Hematopoietic multipotent progenitor cell treated with erythropoietin and hydrocortisone succinate and interleukin-3 and kit ligand, for 17 days (in vitro differentiated cells): ENCODE measurements at places on chromosomes 11 and 22.

- no peak for DNase-seq
These were observed 90.1 kb downstream of the STK33 start for GRCh38 chr11:8503910-8504364.

DNA sequence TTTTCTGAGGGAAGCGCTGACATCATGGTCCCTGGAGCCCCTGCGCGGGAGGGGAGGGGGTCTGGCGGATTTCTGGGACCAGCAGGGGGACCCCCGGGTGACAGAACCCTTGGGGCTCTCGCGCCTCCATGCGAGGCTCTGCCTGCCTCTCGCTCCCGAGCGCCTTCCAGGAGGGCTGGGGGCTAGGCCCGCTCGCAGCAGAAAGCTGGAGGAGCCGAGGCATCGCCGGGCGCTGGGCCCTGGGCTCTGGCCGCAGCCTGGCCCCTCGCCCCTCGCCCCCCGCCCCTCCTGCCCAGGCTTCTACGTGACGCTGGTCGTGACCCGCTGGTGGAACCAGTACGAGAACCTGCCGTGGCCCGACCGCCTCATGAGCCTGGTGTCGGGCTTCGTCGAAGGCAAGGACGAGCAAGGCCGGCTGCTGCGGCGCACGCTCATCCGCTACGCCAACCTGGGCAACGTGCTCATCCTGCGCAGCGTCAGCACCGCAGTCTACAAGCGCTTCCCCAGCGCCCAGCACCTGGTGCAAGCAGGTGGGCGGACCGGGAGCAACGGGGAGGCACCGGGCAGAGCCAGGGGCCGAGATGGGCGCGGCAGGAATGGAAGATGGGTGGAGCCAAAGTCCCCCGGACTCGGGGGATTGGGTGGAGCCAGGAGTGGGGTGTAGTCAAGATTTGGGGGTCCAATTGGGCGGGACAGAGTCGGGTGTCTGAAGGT lies 5.4 kb downstream of the BEST1 start:
- DNase-seq: peak; percentile 67

- DNase-seq: peak; percentile 60
These were observed 25.5 kb upstream of the MALAT1 start for GRCh38 chr11:65473278-65473860.

- DNase-seq: no peak
These were observed 16.9 kb downstream of the FEZ1 start for GRCh38 chr11:125479137-125479536.

- DNase-seq: no peak
These were observed 1417.4 kb downstream of the TBC1D22A start for GRCh38 chr22:48179571-48180546.

- DNase-seq: no peak
These were observed at the start of gene SYT12 for GRCh38 chr11:67022961-67023956. Gene SYT12, plus strand, starts transcription at chr11:67023134. Its CDS starts 7,011 bp downstream, at chr11:67030145.

DNA sequence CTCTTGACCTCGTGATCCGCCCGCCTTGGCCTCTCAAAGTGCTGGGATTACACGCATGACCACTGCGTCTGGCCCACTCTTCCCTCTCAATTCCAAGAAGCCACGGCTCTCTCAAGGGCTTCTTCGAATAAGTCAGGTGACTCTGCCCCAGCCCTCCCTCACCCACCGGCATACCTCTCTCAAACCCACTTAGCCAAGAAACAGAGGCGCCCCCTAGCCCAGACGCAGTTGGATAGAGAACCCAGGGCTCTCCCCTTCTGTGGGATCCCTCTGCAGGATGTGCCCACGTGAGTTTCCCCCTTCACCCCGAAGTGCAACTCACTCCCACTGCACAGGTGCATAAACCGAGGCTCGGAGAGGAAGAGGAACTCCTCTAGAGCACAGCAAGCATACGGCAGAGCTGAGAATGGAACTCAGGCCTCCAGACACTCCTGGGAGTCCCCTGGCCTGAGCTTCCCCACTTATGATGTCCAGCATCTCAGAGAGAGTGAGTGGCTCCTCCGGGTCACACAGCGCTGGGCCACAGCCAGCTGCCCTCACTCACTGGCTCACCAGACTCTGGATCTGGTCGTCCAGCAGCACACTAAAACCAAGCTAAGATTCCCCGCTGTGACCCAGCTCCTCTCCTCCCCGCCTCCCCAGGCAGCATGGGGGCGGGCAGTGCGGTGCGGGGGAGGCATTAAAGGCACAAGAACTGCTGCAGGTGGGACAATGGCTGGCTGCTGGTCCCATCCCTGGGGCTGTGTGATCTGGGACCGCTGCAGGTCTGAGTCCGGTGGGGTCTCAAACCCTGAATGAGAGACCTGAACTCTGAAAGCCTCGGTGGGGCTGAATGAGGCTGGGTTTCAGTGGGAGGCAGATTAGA lies 16.8 kb upstream of the RGL4 start:
- no peak for DNase-seq

- no peak for DNase-seq
These were observed 633.8 kb downstream of the DLG2 start for GRCh38 chr11:84993386-84993785.

DNA sequence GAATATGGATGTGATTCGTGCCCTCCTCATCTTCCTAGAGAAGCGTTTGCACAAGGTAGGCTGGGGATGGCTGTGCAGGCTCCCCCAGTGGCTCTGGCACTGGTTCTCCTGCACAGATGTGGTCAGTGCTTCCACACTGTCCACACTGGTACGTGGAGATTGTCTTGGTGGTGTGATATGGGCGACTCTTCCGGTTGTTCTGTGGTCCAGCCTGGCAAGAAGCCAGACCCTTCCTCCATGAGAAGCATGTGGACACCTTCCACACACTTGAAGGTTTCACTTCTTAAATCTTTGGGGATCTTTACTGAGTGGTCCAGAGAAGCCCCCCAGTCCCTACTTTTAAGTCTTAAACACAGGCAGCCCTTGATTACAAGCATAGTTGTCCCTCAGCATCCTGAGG lies 3.8 kb downstream of the RIC8A start:
- DNase-seq: no peak

- DNase-seq: no peak
These were observed 169.1 kb downstream of the CADM1 start for GRCh38 chr11:115334932-115335788.

DNA sequence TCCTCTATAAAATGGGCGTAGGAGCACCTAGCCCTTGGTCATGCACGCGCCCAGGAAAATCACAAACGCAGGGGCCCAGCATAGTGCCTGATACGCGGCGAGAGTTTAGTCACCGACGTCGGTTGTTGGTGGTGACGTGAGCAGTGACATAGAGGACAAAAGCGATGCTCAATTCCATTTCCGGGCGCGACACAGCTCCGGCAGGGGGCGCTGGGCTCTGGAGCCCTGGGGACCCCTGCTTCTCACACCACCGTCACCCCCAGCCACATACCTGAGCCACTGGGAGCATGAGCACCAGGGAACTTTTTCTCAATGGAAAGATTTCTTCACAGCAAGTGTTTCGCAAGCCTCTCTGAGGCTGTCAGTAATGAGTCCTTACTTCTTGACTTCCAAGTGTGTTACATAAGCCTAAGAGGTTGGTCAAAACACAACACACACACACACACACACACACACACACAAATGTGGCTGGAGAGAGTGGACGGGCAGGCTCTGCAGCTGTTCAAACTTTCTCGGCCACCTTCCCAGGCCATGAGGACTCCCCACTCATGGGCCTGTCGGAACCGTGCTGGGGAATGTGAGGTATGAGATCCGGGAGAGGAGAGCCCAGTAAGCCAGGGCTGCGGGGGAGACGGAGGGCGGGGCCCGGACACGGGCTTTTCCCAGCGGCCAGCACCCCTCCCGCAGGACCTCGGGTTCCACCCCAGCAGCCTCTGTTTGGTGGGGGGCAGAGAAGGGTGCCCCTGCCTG lies 36.9 kb upstream of the LINC01488 start:
- DNase-seq: no peak

GRCh38 chr22:31210556-31211421 lies 1.3 kb upstream of the LIMK2 start:
- DNase-seq: no peak

DNA sequence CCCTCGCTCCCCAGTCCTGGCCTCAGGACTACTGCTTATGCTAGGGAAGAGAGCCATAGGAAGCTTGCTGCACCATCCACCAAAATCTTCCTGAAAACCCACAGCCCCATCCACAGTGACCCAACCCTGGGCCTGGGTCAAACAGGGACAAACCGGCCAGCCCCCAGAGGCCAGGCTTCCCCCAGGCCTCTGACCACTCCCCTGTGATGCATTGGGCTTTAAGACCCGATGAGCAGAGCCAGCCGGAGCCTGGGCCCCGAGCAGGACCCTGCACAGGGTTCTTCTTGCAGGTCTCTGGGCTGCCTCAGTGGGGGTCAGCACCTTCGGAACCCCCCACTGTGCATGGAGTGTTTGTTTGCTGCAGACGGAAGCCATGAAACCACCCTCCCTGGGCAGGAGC lies 583.7 kb downstream of the BRD1 start:
- DNase-seq: no peak

DNA sequence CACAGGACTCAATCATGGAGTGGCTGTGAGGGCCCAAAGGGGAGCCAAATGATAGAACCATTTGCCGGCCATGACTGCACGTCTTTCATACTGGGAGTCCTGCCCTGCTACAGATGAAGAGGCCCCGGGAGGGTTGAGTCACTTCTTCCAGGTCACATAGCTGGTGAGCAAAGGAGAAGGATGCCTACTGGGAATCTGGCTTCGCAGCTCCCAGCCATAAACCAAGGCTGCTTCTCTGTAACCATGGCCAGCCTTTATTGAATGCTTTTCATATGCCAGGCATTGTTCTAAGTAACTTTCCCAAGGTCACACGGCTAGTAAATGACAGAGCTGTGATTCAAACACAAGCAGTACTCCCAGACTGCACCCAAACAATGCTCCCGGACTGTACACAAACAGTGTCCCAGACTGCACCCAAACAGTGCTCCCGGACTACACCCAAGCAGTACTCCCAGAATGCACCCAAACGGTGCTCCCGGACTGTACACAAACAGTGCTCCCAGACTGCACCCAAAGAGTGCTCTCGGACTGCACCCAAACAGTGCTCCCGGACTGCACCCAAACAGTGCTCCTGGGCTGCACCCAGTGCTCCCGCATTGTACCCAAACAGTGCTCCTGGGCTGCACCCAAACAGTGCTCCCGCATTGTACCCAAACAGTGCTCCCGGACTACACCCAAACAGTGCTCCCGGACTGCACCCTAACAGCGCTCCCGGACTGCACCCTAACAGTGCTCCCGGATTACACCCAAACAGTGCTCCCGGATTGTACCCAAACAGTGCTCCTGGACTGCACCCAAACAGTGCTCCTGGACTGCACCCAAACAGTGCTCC lies 89.8 kb downstream of the FBXO7 start:
- no peak for DNase-seq

- no peak for DNase-seq
These were observed 63.9 kb downstream of the MYO7A start for GRCh38 chr11:77191823-77192495.
